Breast epithelium (tissue), 4 donors: ENCODE measurements at places on chromosomes 16 and 17. TPM values are rescaled to one million over a fixed set of nuclear protein-coding genes. Genes with fewer than 3 reads are reported as not detected.

The DPEP2 gene
- total RNA-seq: 1.3 TPM

The SEPTIN1 gene
- total RNA-seq: 4.6 TPM

The FADS6 gene
- not detected for total RNA-seq

The CCL7 gene
- not detected for total RNA-seq

The OTOP3 gene
- total RNA-seq: not detected

The ITGAX gene
- total RNA-seq: 16.8 TPM

The SRL gene
- 0.98 TPM for total RNA-seq

- H3K36me3 ChIP-seq: no peaks in the 10 kb centered on the region
- H3K4me3 ChIP-seq: peak overlapping the region; percentile 15
- H3K27ac ChIP-seq: peak overlapping the region; percentile 92
- H3K4me1 ChIP-seq: no peaks in the 10 kb centered on the region
- peaks cover 2% of the 10 kb centered on the region for H3K27me3 ChIP-seq
These were observed 13.3 kb upstream of the HOXB2 start for GRCh38 chr17:48558057-48558830.

DNA sequence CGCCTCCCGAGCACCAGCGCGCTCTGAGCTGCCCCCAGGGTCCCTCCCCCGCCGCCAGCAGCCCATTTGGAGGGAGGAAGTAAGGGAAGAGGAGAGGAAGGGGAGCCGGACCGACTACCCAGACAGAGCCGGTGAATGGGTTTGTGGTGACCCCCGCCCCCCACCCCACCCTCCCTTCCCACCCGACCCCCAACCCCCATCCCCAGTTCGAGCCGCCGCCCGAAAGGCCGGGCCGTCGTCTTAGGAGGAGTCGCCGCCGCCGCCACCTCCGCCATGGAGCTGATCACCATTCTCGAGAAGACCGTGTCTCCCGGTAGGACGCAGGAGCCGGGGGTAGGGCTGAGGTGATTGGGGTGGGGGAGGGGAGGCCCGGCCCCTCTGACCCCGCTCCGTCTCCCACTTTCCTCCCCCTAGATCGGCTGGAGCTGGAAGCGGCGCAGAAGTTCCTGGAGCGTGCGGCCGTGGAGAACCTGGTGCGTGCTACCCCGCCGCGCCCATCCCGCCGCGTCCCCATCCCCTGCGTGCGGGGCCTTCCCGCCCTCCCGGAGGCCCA, 329 bp downstream of the KPNB1 start:
- peak overlapping the region; percentile 90 for H3K4me3 ChIP-seq
- peak; percentile 52 for DNase-seq
- peaks cover 7% of the 10 kb centered on the region for H3K4me1 ChIP-seq
- H3K27me3 ChIP-seq: no peaks in the 10 kb centered on the region
- H3K27ac ChIP-seq: peak overlapping the region; percentile 87
- no peaks in the 10 kb centered on the region for H3K36me3 ChIP-seq

DNA sequence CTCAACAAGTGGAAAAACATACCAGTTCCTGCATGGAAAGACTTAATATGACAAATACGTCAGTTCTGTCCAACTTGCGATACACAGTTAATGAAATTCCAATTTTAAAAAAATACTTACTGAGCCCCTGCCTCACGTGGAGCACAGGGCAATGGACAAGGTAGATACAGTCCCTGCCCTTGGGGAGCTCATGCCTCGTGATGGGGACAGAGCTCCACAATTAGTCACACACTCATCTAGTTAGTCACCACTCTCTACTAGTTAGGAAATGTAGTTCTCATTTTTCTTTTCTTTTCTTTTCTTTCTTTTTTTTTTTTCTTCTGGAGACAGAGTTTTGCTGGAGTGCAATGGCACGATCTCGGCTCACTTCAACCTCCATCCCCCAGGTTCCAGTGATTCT, 74.7 kb upstream of the CDH5 start:
- H3K27me3 ChIP-seq: no peaks in the 10 kb centered on the region
- H3K36me3 ChIP-seq: no peaks in the 10 kb centered on the region
- no peak overlapping the region for H3K27ac ChIP-seq
- no peak overlapping the region for H3K4me3 ChIP-seq

GRCh38 chr17:20315821-20316220, 151.5 kb downstream of the LGALS9B start:
- no peaks in the 10 kb centered on the region for H3K36me3 ChIP-seq
- no peak overlapping the region for H3K4me3 ChIP-seq
- H3K4me1 ChIP-seq: no peaks in the 10 kb centered on the region
- no peak for DNase-seq
- H3K27ac ChIP-seq: no peak overlapping the region

DNA sequence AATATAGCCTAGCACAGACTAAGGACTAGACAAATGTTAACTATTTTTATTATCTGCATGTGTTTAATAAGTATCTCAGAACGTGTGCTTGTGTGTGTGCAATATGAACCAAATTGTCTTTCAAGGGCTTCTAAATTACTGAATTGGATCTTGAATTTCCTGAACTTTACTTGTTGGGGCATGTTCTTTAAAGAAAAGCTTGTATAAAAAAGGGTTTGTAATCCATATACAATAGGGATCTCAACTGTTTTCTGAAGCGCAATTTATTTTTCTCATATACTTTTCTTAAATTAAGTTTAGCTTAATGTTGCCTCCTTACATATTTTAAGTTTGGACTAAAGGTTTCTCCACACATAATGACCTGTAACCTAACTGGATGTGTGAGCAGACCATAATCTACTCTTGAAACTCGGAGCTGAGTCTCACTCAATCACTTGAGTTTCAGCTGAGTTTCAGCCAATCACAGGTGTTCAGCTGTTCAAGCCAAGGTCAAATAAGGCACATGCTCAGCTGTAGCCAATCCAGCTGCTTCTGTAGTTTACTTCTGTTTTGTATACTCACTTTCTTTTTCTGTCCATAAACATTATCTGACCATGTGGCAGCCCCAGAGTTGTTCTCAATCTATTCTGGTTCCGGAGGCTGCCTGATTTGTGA, 72.3 kb downstream of the CDK5R1 start:
- no peaks in the 10 kb centered on the region for H3K36me3 ChIP-seq
- no peak for DNase-seq
- no peaks in the 10 kb centered on the region for H3K4me1 ChIP-seq
- no peak overlapping the region for H3K27ac ChIP-seq
- H3K4me3 ChIP-seq: no peak overlapping the region

- no peaks in the 10 kb centered on the region for H3K36me3 ChIP-seq
- H3K4me3 ChIP-seq: no peak overlapping the region
- H3K27me3 ChIP-seq: peaks cover 5% of the 10 kb centered on the region
- no peaks in the 10 kb centered on the region for H3K4me1 ChIP-seq
- no peak overlapping the region for H3K27ac ChIP-seq
These were observed 2.5 kb downstream of the GUCY2D start for GRCh38 chr17:8004899-8005298.

- H3K36me3 ChIP-seq: no peaks in the 10 kb centered on the region
- H3K27me3 ChIP-seq: no peaks in the 10 kb centered on the region
- no peak for DNase-seq
- no peaks in the 10 kb centered on the region for H3K4me1 ChIP-seq
These were observed 348.3 kb downstream of the C16orf95 start for GRCh38 chr16:86968866-86969265.

DNA sequence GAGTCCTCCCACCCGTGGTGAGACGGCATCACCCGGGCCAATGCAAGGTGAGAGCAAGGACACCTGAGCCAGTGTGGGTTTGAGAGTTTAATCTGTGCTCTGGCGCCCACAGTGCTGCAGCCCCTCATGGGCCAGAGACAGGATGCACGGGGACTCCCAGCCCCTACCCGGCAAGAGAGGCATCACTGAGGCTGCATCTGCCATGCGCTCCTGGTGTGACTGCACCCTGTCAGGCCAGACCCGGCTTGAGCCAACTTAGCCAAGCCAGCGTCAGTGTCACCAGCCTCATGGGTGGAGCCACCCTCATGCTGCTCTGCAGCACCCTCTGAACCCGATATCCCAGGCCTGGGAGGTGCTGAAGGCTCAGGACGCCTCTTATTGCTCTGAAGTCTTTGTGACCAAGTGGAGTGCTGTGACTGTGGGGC, 1.3 kb upstream of the BRICD5 start:
- peak overlapping the region; percentile 70 for H3K27ac ChIP-seq
- H3K4me3 ChIP-seq: no peak overlapping the region
- no peaks in the 10 kb centered on the region for H3K36me3 ChIP-seq
- DNase-seq: no peak

DNA sequence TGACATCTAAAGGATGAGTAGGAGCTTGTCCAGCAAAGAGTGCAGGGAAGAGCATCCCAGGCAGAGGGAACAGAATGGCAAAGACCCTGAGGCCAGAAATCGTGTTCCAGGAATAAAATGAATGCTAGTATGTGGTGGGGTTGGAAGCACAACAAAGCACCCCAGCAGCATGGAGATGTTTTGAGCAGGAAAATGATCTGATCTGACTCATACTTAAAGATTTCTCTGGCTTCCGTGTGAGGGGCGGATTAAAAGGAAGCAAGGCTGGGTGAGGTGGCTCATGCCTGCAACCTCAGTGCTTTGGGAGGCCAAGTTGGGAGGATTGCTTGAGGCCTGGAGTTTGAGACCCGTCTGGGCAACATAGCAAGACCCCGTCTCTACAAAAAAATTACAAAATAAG, 2.3 kb downstream of the SLC5A11 start:
- no peak for DNase-seq
- H3K27me3 ChIP-seq: no peaks in the 10 kb centered on the region
- no peaks in the 10 kb centered on the region for H3K4me1 ChIP-seq
- no peak overlapping the region for H3K27ac ChIP-seq
- no peaks in the 10 kb centered on the region for H3K36me3 ChIP-seq
- no peak overlapping the region for H3K4me3 ChIP-seq

- no peak for DNase-seq
- H3K4me3 ChIP-seq: no peak overlapping the region
- H3K27me3 ChIP-seq: no peaks in the 10 kb centered on the region
- H3K4me1 ChIP-seq: no peaks in the 10 kb centered on the region
- H3K36me3 ChIP-seq: no peaks in the 10 kb centered on the region
These were observed 41.4 kb downstream of the GRB2 start for GRCh38 chr17:75364078-75364477.

DNA sequence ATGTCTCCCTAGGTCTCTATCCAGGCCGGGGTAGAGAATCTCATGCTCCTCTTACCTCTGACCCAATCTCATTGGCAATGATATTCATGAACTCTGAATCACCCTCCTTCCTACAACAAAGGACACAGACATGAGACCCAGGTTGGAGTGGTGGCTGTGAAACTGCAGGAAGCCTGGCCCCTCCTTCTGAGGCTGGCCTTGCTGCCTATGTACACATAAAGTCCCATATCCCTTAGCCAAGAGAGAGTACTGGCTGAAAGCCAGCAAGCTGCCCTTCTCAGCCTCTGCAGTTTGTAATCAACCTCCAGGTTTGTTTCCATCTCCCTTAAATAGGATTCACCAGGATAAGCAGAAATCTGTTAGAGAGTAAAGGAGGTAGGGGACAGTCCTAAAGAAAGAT, 10.6 kb downstream of the AARSD1 start:
- peaks cover 12% of the 10 kb centered on the region for H3K36me3 ChIP-seq
- H3K27ac ChIP-seq: no peak overlapping the region
- H3K4me3 ChIP-seq: no peak overlapping the region

DNA sequence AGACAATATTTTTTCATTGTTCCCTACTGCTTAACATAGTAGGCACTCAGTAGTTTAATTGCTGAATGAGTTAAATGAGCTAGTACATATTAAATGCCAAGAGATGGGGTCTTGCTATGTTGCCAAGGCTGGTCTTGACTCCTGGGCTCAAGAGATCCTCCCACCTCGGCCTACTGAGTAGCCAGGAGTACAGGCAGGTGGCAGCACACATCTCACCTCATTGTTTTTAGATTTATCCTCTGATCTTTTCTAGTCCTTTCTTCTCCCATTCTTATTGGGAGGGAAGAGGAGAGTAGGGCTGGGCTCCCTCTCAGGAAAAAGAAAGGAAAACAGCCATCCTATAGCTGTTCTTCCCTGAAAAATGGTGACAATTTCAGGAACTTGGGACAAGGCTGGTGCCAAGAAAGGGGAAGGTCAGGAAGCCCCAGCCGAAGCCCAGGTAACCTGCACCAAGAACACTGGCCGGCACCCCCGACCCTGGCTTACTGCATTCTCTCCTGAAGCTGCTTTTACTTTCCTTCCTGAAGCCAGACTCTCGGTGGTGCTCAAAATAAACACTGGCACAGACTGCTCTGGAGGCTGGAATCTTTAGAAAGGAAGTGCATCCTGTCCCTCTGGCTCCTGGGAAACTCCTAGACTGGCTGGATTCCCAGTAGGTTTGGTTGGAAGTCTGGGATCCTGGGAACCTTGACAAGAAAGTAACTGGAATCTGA, 2.7 kb downstream of the TNFAIP1 start:
- no peaks in the 10 kb centered on the region for H3K27me3 ChIP-seq
- peak overlapping the region; percentile 99 for H3K27ac ChIP-seq
- peaks cover 17% of the 10 kb centered on the region for H3K4me1 ChIP-seq
- no peak for DNase-seq
- no peak overlapping the region for H3K4me3 ChIP-seq
